Activated CD4-positive, alpha-beta memory T cell treated with anti-CD3 and anti-CD28 coated beads, Interleukin-2, amount 10 ng/mL, durations not matched to agents 7 days and 5 days (primary cell): ENCODE measurements at places on chromosomes 2 and 18.
A peak's percentile ranks its signal among the peaks of the same experiment; 100 is the strongest.

GRCh38 chr2:189178726-189179569 is 613 bp downstream of the COL5A2 start:
- no peak for DNase-seq

DNA sequence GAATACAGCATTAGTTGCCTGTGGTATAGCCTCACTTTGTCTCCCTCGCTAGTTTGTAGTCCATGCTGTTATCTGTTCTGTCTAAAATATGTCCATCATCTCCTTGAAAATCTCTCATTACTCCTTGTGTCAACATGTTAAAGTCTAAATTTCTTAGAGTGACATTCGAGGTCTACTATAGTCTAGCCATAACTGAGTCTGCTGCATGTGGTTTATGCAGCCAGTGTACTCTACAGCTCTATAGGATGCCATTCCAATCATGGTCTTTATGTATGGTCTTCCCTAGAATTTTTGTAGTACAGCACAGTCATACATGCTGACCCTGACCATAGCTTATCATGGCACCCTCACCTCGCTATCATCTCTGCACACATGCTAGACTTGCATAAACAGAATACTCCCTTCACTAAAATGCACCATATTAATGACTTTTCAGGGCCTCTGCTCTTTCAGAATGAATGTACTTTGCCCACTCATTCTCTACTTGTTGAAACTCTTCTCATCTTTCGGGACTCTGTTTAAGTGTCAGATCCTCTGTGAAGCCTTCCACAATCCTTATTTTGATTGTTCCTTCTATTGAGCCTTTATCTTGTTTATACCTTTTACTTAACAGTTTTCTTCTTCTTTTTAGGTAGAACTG is 12.8 kb downstream of the TANK start:
- DNase-seq: no peak

- DNase-seq: no peak
Observed at GRCh38 chr18:76913583-76913982, 91.2 kb downstream of the ZNF236 start.

DNA sequence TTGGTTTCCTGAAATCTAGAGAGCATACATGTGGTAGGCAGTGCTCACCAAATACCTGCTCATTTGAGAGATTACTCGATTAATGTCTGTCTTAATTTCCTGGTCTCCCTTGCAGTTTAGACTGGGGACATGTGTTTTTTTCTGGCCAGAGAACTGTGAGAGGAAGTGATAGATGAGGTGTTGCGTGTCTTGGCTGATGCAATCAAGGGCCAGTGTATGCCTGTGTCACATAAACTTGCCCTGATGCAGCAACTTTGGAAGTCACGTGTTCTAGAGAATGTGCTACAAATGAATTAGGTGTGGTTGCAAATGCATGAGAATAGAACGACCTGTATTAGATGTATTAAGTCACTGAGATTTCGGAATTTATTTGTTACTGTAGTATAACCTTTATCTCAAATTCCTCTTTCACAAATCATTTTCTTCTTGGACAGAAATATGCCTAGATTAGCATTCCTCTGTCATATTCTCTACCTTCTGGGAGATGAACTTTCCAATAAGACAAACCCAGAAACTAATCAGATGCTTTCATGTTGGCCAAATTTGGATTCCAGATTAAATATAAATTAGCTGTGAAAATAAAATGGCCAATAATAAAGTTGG is 9.9 kb upstream of the IL1A start:
- DNase-seq: peak; percentile 79

DNA sequence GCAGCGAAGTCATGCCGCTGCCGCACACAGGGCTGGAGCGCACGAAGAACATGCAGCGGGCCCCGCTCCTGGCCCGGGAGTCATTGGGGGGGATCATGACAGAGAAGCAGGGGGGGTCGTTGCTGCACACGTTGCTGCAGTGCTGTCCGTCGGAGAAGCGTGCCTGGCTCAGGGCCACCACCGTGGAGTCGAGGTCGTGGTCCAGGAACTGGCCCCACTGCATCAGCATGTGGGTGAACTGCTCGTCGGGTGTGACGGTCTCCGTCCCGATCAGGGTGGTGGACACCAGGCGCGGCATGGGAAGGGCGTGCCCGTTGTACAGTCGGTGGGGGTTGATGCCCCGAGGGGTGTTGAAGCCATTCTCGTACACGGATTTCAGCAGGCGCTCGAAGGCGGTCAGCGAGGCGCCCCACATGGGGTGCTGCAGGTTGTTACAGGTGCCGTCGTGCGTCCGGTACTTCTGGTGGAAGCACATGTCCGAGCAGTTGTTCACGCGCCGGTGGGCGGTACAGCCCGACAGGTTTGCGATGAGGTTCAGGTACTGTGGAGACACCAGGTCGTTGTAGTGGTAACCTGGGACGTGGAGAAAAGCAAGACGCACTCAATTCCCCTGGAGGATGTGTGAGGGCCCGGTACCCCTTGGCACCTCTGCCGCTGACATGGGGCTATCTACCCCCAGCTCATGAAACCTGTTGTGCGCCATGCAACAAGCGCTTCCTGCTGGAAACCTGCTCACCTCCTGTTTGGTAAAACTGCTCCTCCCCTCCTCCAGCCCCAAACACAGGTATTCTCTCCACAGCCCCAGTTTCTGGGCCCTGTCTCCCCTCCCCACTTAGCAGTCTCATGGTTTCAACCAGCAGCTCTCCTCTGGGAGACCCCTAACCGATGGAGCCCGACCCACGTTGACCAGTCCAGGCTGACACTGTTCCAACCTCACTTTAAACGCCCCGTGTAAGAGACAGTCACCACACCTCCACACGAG is 94.9 kb downstream of the PXDN start:
- no peak for DNase-seq

- DNase-seq: no peak
Observed at GRCh38 chr2:117940436-117940835, 73.4 kb downstream of the CCDC93 start.

GRCh38 chr2:205012961-205013360 is 467.7 kb downstream of the PARD3B start:
- no peak for DNase-seq

DNA sequence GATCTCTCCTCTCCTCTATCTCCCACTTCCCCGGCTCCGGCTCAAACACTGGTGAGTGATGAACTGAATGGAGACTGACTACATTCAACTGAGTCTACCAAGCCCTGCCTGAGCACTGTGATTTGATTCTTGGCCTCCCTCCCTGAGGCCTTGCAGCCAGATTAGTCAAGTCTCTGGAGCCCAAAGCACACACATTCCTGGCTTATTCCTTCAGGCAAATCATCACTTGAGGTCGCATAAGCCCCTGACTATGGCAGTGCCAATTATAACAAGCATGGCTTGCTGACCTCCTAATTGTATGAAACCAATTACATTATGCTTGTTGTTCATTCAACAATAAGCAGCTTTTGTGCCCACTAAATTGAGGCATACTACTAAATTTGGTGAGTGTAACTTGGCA is 34.6 kb downstream of the EFEMP1 start:
- DNase-seq: no peak
